ENCODE measurements at places on chromosomes 3 and 15.

DNA sequence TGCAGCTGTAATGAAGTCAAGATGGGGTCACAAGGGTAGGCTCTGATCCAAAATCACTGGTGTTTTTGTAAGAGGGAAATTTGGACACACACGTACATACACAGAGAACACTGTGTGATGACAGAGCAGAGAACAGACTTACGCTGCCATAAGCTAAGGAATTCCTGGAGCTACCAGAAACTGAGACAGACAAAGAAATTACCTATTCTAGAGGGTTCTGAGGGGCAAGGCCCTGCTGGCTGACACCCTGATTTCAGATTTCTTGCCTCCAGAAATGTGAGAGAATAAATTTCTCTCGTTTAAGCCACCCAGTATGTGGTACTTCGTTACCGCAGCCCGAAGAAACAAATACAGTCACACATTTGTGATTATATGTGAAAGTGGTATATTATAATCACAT, 24.8 kb downstream of the CBLB start:
- DNase-seq, result no peak

GRCh38 chr3:142888099-142888480, 793 bp downstream of the PCOLCE2 start:
- DNase-seq, result peak; percentile 57

GRCh38 chr3:163773136-163773535, 1305.2 kb downstream of the SI start:
- DNase-seq, result no peak

- DNase-seq, result no peak
These were observed 330.1 kb downstream of the SOX2 start for GRCh38 chr3:182041668-182042291.

GRCh38 chr15:60635507-60636352, 156.8 kb upstream of the ICE2 start:
- no peak for DNase-seq

DNA sequence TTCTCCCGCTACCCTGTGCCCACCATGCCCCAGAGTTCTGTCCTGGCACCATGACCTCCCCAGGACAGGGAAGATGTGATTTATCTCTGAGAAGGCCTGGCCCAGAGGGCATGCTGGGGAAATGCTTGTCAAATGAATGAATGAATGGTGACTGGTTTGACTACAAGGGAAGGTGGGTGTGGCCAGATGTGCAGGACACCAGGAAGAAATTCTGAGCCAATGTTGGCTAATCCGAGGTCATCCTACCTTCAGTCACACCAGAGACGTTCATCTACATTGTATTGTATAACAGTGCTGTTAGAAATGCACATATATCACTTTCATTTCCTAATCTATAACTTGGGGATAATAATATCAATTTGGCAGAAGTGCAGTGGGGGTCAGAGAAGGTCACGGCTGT, 138.4 kb downstream of the FAM43A start:
- no peak for DNase-seq

GRCh38 chr3:108509263-108509662, 1.1 kb downstream of the MYH15 start:
- peak; percentile 52 for DNase-seq

DNA sequence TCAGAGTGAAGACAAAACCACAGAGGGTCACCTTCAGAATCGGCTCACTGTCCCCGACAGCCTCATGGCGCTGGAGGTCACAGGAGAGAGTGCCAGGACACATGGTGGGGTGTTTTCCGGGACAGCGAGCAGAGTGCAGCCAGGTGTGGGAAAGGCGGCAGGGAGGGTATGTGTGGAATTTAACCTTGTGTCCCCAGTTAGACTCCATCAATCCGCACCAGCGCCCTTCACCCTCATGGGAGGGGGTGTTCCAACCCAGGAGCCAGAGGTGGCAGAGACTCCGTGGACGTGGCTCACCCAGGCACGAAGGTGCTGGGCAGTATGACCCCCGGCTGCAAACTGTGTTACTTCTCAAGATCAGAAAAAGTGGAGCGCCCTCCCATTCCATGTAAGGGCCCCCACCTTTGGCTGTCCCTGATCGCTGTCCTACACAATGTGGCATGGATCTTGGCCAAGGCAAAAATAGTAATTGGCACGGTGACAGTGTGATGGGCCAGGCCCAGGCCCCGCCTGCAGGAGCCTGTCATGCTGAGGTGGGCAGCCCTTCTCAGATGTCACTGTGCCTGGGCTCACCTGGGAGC, 190.3 kb downstream of the XXYLT1 start:
- DNase-seq, result no peak

DNA sequence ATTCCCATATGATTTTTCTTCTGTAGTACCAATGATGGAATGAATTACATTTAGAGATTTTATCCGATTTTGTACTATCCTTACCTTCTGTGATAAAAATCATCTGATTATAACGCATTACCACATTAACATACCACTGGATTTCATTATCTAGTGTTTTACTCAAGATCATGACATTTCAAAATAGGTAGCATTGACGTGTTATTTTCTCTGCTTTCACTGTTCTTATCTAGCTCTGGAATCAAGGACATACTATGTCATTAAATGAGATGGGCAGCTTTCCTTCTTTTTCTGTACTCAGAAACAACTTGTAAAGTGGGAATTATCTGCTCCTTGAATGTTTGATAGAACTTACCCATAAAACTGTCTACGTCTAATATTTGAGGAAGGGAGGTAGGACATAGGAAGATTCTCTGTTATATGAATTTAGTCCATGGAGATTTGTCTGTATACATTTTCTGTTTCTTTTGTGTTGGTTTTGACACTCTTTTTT, 183.7 kb upstream of the NR2E3 start:
- DNase-seq, result no peak

DNA sequence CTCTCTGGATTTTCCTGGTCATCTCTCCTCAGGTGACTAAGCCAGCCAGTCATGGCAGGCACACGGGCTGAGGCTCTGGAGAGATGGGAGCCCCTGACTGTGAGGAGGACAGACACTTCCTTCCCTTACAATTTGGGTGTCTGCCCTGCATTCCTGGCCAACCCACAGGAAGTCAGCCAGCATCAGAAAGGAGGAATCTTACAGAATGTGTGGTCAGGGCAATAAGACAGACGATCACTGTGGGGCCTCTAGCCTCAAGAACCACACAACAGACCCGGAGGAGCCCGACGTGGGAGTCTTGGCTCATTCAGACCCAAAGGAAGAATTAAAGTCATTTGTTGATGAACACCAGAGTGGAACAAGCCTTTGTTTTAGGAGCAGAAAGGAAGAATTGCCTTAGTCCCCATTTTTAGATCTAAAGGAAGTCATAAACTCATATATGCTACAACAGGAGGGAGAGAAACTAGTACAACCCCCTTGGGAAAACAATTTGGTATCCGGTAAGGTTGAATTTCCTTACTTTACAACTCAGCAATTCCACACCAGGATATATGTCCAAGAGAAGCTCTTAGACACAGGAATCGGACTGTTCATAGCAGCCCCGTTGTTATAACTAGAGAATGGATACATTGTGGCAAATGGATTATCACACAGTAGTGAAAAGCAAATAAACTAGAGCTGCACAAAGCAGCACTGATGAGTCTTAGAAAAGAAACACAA, 62.2 kb downstream of the ABTB1 start:
- no peak for DNase-seq

DNA sequence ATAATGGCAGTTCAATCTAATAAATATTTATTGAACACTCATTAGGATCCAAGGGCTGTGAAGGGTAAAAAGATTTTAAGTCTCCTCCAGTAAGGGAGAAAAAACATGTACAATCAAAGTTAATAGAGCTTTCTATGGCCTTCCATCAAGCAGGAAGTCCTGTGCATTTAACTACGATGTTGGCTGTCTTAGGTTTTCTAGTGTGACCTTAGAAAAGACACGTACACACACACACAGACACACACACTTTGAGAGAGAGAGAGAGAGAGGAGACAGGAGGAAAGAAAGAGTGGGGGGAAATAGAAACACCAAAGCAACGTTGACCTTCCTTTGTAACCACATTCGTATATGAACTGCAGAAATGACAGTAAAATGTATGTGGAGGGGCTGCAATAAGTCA, 126.1 kb upstream of the TMC3 start:
- no peak for DNase-seq

DNA sequence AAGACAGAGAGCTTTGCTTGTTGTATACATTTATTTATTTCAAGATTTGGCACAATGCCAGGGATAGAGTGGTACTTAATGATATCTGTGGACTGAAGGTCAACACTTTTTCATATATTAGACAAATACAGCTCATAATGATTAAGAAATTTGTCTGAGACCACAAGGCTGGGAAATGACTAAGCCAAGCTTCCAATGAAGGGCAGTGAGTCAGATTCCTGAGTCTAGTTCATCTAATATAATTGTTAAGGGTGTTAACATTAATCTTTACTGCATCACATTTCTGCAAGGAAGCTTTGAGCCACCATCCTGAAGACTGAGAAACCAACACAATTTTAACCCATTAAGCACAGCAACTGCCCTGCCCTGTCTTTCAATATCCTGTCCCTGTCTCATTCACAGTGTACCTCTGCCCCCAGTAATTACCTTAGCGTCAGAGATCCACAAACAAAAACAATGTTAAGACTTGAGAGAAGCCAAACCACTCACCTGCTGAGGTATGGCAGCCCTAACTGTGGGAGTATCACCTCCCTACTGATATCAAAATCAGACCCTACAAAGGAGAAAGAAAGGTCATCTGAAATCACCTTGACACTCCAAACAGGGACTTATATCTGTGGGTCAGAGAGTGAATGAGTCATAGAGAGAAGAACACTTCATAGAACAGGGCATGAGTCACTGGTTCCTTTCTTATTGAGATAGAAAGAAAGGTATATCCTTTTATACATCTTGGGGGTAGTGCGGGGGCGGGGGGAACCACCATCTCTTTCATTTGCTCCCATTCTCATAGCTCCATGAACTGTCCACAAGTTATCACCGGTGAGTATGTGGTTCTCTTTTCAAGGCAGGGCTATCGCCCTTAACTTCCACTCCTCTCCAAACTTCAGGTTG, 74.7 kb downstream of the MAGI1 start:
- no peak for DNase-seq

GRCh38 chr3:107404727-107405469, 27.7 kb downstream of the CCDC54 start:
- no peak for DNase-seq
